ENCODE measurements at places on chromosomes 5 and 9.

- no peak overlapping the region for H3K27ac ChIP-seq
- H3K27me3 ChIP-seq = no peaks in the 10 kb centered on the region
- no peak overlapping the region for H3K4me3 ChIP-seq
- DNase-seq = no peak
- H3K4me1 ChIP-seq = no peaks in the 10 kb centered on the region
- no peaks in the 10 kb centered on the region for H3K36me3 ChIP-seq
These were observed 1298.8 kb upstream of the CDH6 start for GRCh38 chr5:29894668-29895067.

- no peaks in the 10 kb centered on the region for H3K4me1 ChIP-seq
- H3K36me3 ChIP-seq = no peaks in the 10 kb centered on the region
These were observed 92.4 kb downstream of the PRDM6 start for GRCh38 chr5:123181394-123181801.

- no peak overlapping the region for H3K4me3 ChIP-seq
- peaks cover 29% of the 10 kb centered on the region for H3K4me1 ChIP-seq
- H3K36me3 ChIP-seq = peaks cover 3% of the 10 kb centered on the region
- DNase-seq = peak; percentile 67
These were observed 100.1 kb upstream of the LRRTM2 start for GRCh38 chr5:138975098-138975847.

DNA sequence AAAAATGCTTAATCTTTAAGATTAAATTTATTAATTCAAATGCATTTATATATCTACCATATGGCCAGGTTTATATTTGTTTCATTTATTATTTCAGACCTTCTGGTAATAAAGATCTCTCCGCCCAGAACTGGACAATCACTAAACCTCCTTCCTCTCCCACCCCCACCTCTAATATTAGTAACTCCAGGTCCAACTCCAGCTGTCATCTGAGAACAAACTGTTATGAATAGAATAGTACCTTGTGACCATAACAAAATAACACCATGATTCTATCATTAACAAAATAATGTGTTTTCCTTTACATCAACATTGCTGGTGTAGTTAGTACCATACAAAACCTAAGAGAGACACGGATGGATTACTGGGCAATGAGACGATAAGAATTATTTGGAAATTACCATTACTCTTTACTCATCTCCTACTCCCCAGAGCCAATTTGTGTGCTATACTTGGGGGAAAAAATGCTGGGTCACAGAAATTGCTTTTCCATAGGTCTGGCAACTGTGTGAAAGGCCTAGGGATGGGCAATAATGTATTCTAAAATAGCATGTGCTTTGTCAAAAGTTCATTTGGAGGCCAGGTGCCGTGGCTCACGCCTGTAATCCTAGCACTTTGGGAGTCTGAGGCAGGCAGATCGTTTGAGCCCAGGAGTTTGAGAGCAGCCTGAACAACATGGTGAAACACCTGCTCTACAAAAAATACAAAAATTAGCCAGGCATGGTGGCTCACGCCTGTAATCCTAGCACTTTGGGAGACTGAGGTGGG is 186.1 kb downstream of the ENC1 start:
- no peak overlapping the region for H3K4me3 ChIP-seq
- H3K36me3 ChIP-seq = no peaks in the 10 kb centered on the region
- no peaks in the 10 kb centered on the region for H3K27me3 ChIP-seq
- H3K4me1 ChIP-seq = no peaks in the 10 kb centered on the region
- no peak overlapping the region for H3K27ac ChIP-seq

GRCh38 chr9:136520053-136520540 is 25.8 kb downstream of the NOTCH1 start:
- H3K4me3 ChIP-seq = no peak overlapping the region
- H3K27me3 ChIP-seq = no peaks in the 10 kb centered on the region
- H3K27ac ChIP-seq = no peak overlapping the region
- H3K36me3 ChIP-seq = peaks cover 90% of the 10 kb centered on the region
- no peak for DNase-seq

DNA sequence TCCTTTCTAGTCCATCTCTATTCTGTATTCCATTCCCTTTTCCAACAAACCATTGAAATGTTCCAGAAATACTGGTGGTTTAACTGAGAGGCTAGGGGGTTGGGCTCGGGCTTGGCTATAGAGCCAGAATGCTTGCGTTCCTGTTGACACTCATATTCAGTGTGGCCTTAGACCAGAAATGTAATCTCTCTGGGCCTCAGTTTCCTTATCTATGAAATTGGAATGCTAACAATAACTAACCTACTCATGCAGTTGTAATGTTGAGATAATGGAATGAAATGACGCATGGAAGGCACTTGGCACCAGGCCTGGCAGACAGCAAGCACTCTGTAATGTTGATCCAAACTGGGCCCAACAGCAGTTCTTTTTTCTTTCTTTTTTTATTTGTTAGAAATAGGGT is 26.8 kb downstream of the JADE2 start:
- H3K4me3 ChIP-seq = no peak overlapping the region
- H3K36me3 ChIP-seq = peaks cover 63% of the 10 kb centered on the region
- no peak for DNase-seq
- no peak overlapping the region for H3K27ac ChIP-seq
- H3K27me3 ChIP-seq = no peaks in the 10 kb centered on the region
